ENCODE measurements at places on chromosomes 2 and 18.

GRCh38 chr2:118834440-118834810 lies 13.0 kb downstream of the EN1 start:
- DNase-seq = no peak

- no peak for DNase-seq
These were observed 1143.5 kb upstream of the CELF4 start for GRCh38 chr18:38709122-38709521.

DNA sequence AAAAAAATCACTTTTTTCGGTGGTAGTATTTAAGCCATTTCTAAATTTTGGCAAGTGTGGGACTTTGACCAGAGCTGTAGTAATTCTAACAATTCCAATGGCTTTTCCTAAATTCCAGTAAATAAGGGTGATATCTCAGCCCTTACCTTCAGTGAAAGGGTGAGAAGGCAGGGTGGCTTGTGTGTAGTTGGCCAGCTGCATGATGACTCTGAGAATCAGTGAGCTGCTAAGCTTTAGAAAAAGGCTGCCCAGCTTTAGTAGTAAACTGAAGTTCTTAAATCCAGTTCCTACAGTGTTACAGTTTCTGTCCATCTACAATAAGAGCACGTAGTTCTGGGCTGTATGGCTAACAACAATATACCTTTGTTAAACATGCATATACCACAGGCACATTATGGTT lies 42.0 kb downstream of the OXER1 start:
- DNase-seq = no peak

DNA sequence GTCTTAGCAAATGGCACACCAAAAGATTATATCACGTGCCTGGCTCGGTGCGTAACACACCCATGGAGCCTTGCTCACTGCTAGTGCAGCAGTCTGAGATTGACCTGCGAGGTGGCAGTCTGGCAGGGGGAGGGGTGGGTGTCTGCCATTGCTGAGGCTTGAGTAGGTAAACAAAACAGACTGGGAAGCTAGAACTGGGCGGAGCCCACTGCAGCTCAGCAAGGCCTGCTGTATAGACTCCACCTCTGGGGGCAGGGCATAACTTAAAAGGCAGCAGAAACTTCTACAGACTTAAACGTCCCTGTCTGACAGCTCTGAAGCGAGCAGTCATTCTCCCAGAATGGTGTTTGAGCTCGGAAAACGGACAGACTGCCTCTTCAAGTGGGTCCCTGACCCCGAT lies 55.9 kb upstream of the FSHR start:
- no peak for DNase-seq

DNA sequence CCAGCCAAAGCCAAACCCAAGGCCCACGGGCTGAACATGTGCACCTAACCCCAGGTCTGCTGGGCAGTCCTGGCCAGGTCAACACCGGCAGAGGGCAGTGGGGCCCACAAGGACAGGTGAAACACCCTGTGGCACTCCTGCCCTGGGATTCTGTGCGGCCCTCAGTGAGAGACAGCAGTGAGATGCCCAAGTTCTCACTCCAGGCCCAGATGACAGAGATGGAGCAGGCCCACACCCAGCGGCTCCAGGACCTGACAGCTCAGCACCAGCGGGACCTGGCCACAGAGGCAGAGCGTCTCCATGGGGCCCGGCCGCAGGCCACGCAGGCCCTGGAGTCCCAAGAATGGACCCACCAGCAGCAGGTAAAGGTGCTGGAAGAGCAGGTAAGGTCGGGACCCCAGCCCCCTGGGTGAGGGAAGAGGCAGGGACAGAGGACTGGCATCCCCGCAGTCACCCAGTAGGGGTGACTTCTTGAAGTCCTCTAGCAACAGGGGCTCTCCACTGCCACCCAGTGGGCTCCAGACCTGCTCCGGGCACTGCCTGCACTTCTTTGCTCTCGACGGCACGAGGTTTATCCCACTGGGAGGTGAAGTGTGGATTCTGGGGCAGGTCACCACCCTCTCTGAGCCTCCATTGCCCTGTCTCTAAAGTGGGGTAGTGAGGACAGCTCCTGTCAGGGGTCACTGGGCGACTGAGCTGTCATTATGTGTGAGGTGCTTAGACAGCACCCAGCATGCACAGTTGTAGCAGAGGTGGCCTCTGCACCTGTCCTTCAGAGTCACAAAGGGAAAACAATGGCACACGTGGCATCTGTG lies 8.8 kb upstream of the SNED1 start:
- no peak for DNase-seq

GRCh38 chr2:76668279-76668678 lies 853.9 kb downstream of the LRRTM4 start:
- no peak for DNase-seq

DNA sequence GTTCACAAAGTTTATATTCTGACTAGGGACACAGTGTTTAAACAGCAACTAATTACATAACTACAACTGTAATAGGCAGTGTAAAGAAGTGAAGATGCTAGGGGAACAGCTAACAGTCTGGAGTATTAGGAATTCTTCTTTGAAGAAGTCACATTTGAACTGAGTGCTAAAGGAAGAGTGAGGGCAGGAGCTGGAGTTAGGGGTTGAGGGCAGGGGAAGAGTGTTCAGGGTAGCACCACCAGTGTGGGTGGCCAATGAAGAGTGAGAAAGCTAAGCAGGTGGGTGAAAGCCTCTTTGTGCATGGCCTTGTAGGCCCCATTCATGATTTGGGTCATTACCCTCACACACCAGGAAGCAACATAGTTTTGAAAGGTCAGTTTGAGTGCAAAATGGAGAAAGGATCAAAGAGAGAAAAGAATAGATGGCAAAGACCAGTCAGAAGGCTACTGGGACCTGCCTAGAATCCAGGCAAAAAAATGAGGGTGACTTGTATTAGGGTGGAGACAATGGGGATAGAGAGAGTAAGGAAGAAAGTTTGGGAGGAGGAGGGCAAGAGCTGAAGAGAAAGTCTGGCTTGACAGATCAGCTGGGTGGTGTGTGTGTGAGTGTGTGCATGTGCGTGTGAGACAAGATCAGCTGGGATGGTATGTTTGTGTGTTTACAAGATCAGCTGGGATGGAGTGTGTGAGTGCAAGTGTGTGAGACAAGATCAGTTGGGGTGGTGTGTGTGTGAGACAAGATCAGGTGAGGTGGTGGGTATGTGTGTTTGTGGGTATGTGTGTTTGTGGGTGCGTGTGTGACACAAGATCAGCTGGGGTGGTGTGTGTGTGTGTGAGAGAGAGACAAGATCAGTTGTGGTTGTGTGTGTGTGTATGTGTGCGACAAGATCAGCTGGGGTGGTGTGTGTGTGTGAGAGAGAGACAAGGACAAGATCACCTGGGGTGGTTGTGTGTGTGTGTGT lies 43.6 kb upstream of the AGPS start:
- DNase-seq = no peak

DNA sequence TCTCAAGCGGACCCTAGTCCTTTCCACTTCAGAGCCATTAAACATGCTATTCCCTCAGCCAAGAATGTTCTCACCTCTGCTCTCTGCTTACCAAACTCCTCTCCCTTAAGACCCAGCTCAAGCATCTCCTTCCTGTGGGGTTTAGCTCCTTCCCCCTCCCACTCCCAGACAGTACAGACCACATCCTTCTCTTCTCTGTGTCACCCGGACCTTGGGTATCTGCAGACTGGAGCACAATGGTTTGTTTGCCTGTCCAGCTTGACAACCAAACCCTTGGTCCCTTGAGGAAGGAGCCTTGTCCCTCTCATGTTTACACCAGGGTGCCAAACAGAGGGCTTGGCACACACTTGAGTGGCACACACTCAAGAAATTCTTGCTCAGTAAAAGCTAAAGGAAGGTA lies 4.1 kb upstream of the CD8A start:
- no peak for DNase-seq

DNA sequence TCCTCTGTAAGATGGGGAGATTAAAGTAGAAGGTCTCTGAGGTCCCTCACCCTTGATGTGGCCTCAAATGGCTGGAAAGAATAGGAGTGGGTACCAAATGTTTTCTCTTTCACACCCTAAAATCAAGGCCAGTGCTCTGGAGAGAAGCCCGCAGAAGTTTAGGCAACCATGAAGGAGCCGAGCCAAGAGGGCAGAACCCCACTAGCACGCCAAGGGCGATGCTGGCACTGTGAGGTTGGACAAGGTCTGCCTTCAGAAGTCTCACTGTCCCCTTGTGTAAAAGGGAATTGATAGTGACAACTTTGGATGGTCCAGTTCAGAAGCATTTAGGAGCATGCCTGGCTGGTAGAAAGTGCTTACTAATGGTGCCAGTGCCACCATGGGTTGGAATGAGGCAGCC lies 16.3 kb upstream of the OTOF start:
- no peak for DNase-seq

DNA sequence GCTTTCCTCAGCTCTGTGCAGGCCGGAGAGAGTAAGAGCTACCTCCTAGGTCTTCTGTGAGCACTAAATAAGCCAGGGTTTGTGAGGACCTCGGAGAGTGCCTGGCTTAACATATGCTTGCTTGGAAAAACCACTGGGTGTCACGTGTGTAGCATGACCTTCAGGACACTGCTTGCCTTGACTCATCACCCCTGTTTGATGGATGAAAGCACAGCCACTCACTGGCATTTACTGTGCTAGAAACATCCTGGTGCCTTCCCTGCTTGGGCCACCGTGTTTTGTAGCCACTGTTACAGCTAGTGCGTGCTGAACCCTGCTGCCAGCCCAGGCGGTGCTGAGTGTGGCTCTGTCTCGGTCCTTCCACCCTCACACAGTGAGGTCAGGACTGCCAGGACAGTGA lies 34.8 kb upstream of the ITM2C start:
- no peak for DNase-seq

- DNase-seq = no peak
These were observed 167.4 kb downstream of the TRABD2A start for GRCh38 chr2:84713441-84713840.
